HCT116 (cell line): ENCODE measurements at places on chromosomes 2 and 18. TPM values are rescaled to one million over a fixed set of nuclear protein-coding genes. Genes with fewer than 3 reads are reported as not detected.

DNA sequence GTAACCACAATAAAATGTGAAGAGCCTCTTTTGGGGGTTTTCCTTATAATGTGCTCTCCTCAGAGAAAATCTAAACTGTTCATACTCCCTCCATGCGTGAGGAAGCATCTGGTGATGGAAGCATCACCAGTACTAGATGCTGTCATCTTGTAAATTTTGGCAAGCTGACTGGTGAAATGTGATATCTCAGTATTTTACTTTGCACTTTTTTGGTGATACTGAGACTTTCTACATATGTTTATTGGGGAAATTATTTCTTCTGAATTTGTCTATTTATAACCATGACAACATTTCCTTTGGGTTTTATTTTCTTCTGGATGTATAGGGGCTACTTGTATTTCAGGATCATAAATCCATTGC lies 95.9 kb upstream of the DLGAP1 start:
- no peak overlapping the region for H3K27ac ChIP-seq
- no peaks in the 10 kb centered on the region for H3K27me3 ChIP-seq
- no peaks in the 10 kb centered on the region for H3K4me1 ChIP-seq
- no peaks in the 10 kb centered on the region for H3K36me3 ChIP-seq

Gene MZT2A
- 203 TPM for total RNA-seq

Gene BOLL
- not detected for total RNA-seq

DNA sequence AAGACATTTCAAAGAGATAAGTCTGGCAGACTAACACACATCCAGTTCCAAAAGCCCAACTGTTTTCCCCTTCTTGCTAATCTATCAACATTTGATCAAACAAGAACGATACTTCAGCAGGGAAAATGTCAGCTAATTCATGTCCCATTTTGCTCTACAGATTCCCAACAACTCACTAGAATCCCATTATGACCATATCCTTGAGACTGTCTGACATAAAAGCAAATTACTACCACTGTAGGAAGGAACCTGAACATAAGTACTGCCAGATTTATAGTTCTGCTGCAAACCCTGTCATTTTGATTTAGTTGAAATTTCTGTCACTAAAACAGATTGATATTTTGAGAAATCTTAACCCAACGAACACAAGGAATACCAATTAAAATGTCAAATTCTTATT lies 193.0 kb upstream of the REG3G start:
- no peak for DNase-seq
- no peaks in the 10 kb centered on the region for H3K36me3 ChIP-seq
- no peaks in the 10 kb centered on the region for H3K4me1 ChIP-seq

DNA sequence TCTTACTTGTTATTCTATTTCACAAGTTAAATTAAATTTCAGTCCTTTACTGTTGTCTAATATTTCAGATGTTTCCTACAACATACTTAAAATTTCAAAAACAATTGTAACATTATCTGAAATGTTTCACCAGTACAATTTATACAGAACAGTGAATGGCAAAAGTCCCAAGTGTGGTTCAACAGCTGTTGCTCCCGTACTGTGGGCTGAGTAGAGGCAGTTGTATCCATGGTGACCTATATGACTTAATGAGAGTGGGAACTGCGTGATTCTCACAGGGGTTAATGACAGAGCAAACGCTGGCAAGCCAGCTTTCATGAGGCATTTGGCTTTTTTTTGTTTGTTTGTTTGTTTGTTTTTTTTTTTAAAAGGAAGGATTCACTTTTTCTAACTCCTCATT lies 5.3 kb upstream of the PLCL1 start:
- no peak for DNase-seq
- H3K4me1 ChIP-seq, result peaks cover under 1% of the 10 kb centered on the region; the same call in 1 of the 2 replicates
- no peaks in the 10 kb centered on the region for H3K36me3 ChIP-seq

- H3K27ac ChIP-seq, result no peak overlapping the region
- no peaks in the 10 kb centered on the region for H3K4me1 ChIP-seq
- no peaks in the 10 kb centered on the region for H3K36me3 ChIP-seq
- no peak overlapping the region for H3K4me3 ChIP-seq
Observed at GRCh38 chr2:65033178-65033577, 23.0 kb upstream of the CEP68 start.

DNA sequence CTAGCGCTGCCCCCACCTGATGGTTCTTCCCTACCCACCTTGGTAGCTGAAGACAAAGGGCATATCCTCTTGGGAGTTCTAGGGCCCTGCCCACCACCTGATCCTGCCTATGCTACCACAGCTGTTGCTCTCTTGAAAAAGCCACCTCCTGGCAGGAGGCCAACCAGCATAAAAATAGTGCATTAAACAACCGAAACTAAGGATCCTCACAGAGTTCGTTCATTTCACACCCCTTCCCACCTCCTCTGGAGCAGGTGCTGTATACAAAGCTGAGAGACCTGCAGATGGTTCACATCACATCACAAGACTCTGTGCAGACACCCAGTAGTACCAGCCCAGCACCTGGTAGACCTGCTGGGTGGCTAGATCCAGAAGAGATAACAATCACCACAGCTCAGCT lies 1348.0 kb upstream of the TMEFF2 start:
- peaks cover 6% of the 10 kb centered on the region; the same call in 1 of the 2 replicates for H3K4me1 ChIP-seq
- H3K4me3 ChIP-seq, result no peak overlapping the region
- no peaks in the 10 kb centered on the region for H3K27me3 ChIP-seq
- no peak for DNase-seq
- H3K27ac ChIP-seq, result no peak overlapping the region

- no peaks in the 10 kb centered on the region for H3K36me3 ChIP-seq
- DNase-seq, result no peak
- H3K4me3 ChIP-seq, result no peak overlapping the region
- no peaks in the 10 kb centered on the region for H3K4me1 ChIP-seq
- no peaks in the 10 kb centered on the region for H3K27me3 ChIP-seq
Observed at GRCh38 chr2:234451852-234452625, 44.8 kb downstream of the ARL4C start.

GRCh38 chr2:226983895-226984749 lies 148.3 kb downstream of the RHBDD1 start:
- H3K27me3 ChIP-seq, result no peaks in the 10 kb centered on the region
- peaks cover 55% of the 10 kb centered on the region for H3K4me1 ChIP-seq
- H3K4me3 ChIP-seq, result no peak overlapping the region
- no peak for DNase-seq
- H3K27ac ChIP-seq, result peak overlapping the region; percentile 33

DNA sequence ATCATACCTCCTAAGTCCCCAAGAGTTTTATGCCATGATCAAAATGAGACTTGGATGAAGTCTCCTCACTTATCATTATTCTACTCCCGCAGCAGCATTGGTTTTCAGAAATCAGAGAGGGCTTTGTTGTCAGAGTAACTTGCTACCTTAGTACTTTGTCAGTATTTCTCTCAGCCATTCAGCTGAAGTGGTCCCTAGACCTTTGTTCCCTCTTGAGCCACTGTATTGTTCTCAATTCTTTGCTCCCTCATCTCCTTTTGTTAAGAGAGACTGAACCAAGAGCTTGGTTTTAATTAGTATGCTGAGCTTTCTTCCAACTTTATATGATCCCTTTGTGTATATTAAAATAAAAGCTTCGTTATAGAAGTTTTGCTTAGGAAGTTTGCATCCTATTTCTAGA lies 133.4 kb downstream of the DOCK10 start:
- H3K4me1 ChIP-seq, result no peaks in the 10 kb centered on the region
- H3K27me3 ChIP-seq, result no peaks in the 10 kb centered on the region
- no peak overlapping the region for H3K4me3 ChIP-seq
- no peak overlapping the region for H3K27ac ChIP-seq
- DNase-seq, result no peak
- H3K36me3 ChIP-seq, result no peaks in the 10 kb centered on the region

Gene SMYD1
- not detected for total RNA-seq

Gene LPIN1
- total RNA-seq, result 16.7 TPM

Gene CPO
- 0.32 TPM for total RNA-seq

Gene ST3GAL5
- 14.8 TPM for total RNA-seq

Gene ATF2
- total RNA-seq, result 29.6 TPM

DNA sequence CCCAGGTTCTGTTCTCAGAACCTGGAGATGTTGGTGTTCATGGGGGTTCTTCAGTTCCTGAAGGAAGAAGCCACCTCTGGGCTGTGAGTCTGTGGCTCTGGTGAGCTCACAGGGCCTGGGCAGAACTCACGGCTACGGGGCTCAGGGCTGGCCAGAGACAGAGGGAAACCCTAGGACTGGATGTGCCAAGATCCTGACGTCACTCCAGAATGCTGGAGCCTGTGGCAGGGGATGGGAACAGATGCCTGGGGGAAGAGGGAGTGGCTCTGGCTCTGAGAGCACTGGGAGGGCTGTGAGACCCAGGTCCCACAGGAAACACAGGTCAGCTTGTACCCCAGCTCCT lies at the start of gene OTOF:
TSS of gene OTOF (minus strand) at position 214 of the 343 bp plus-strand sequence.
- H3K4me1 ChIP-seq, result no peaks in the 10 kb centered on the region
- H3K4me3 ChIP-seq, result no peak within 1 kb of the TSS
- no peak for DNase-seq

Gene APCDD1
- not detected for total RNA-seq

GRCh38 chr2:113169002-113169530 lies 4.7 kb upstream of the PSD4 start:
- H3K4me1 ChIP-seq, result no peaks in the 10 kb centered on the region; the same call in 1 of the 2 replicates
- no peak overlapping the region for H3K27ac ChIP-seq
- no peaks in the 10 kb centered on the region for H3K36me3 ChIP-seq

Gene DRC1
- total RNA-seq, result not detected

- H3K4me1 ChIP-seq, result no peaks in the 10 kb centered on the region
- H3K4me3 ChIP-seq, result no peak overlapping the region
- H3K36me3 ChIP-seq, result no peaks in the 10 kb centered on the region
- H3K27ac ChIP-seq, result no peak overlapping the region
- no peak for DNase-seq
- H3K27me3 ChIP-seq, result peaks cover 15% of the 10 kb centered on the region; the same call in 1 of the 2 replicates
Observed at GRCh38 chr2:230254152-230254881, 28.8 kb downstream of the SP140 start.

- DNase-seq, result no peak
- no peaks in the 10 kb centered on the region for H3K4me1 ChIP-seq
- H3K4me3 ChIP-seq, result no peak overlapping the region
- H3K27ac ChIP-seq, result no peak overlapping the region
Observed at GRCh38 chr2:67561457-67561965, 164.4 kb downstream of the ETAA1 start.

DNA sequence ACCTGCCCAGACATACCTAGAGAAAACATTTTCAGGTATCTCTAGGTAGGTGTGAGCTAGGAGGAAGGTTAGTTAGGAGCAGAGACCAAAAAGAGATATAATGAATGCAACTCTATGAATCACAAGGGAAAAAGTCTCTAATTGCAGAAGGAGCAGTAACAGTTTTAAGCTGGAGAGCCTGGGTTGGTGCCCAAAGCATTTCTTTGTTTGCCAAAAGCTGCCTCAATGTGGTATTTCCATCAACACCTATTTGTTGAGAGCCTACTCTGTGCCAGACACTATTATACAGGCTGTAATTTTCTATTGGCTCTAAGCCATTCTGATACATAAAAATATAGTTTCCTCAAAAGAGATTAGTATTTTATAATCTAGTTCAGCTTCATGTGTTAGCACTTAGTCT lies 141.6 kb downstream of the UBE2E3 start:
- no peak overlapping the region for H3K4me3 ChIP-seq
- no peak for DNase-seq
- H3K36me3 ChIP-seq, result no peaks in the 10 kb centered on the region
- no peak overlapping the region for H3K27ac ChIP-seq

Gene SCG2
- 19.8 TPM for total RNA-seq

- H3K4me3 ChIP-seq, result no peak overlapping the region
- DNase-seq, result no peak
- no peak overlapping the region for H3K27ac ChIP-seq
- H3K36me3 ChIP-seq, result no peaks in the 10 kb centered on the region
Observed at GRCh38 chr2:46531863-46532262, 52.5 kb downstream of the TMEM247 start.

- DNase-seq, result no peak
- H3K4me3 ChIP-seq, result no peak overlapping the region
- H3K27me3 ChIP-seq, result no peaks in the 10 kb centered on the region
- no peaks in the 10 kb centered on the region for H3K4me1 ChIP-seq
- H3K27ac ChIP-seq, result no peak overlapping the region
Observed at GRCh38 chr2:23637011-23637778, 252.2 kb downstream of the KLHL29 start.

GRCh38 chr2:8465560-8465959 lies 216.3 kb upstream of the ID2 start:
- no peak overlapping the region for H3K4me3 ChIP-seq
- DNase-seq, result no peak
- H3K4me1 ChIP-seq, result no peaks in the 10 kb centered on the region
- H3K27ac ChIP-seq, result no peak overlapping the region
- H3K27me3 ChIP-seq, result no peaks in the 10 kb centered on the region
- no peaks in the 10 kb centered on the region for H3K36me3 ChIP-seq

Gene REEP1
- total RNA-seq, result 5.9 TPM

DNA sequence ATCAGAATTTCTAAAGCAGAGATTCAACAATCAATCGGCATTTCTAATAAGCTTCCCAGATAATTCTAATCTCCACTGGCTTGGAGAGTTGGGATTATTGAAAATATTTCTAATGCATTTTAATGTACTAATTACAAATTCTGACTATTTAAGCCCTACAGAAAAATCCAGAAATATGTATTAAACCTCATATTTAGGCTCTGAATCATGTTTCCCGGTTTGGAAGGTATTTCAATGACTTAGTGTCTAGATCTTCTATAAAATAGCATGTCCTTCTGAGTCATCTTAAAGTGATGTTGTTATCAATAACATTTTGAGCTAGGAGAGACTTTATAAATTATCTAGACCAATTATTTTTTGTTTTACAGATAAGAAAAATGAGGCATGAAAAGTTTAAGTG lies 258.8 kb upstream of the NRXN1 start:
- H3K27me3 ChIP-seq, result no peaks in the 10 kb centered on the region
- H3K4me3 ChIP-seq, result no peak overlapping the region
- no peak for DNase-seq
- no peaks in the 10 kb centered on the region for H3K36me3 ChIP-seq
- H3K4me1 ChIP-seq, result no peaks in the 10 kb centered on the region

Gene IL37
- not detected for total RNA-seq

DNA sequence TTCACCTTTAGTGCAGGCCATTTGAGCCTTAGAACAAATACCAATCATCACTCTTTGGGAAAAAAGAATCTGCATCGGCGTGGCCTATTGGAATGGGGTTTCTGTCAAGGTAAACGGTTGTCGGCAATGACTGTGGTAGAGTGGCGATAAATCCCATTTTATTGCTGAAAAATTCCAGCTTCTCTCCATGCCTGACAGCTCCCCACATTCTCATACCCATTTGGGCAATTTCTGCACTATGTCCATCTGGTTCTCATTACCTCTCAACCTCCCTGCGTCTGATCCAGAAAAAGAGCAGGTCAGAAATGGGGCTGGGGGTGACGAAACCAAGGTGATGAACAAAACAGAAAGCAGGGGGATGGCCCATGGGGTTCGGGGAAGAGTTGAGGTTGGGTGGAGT lies 254.0 kb downstream of the MEIS1 start:
- no peak overlapping the region for H3K4me3 ChIP-seq
- no peak overlapping the region for H3K27ac ChIP-seq

DNA sequence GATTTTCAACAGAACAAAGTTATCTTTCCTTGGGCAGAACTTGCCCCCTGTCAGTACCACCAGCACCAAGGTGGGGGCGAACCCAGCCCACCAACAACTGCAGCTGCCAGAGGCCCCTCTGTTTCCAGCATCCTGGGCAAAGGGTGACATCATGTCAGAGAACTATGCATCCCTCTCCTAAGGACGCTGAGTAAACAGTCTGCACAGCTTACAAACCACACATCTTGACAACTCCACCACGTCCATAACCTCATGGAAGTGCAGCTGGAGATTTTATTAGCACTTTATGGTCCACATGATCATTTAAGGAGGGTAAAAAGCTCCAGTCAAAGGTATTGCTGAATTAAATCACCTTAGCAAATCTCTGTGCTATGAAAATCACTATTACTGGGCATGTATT lies 40.4 kb downstream of the PIEZO2 start:
- H3K27ac ChIP-seq, result no peak overlapping the region
- no peak for DNase-seq
- no peaks in the 10 kb centered on the region for H3K36me3 ChIP-seq
